Activated T-cell treated with anti-CD3 and anti-CD28 coated beads, Interleukin-2, amount 50 U/mL, for 48 hours (primary cell): ENCODE measurements at places on chromosomes 12 and 14.
A peak's percentile ranks its signal among the peaks of the same experiment; 100 is the strongest.

DNA sequence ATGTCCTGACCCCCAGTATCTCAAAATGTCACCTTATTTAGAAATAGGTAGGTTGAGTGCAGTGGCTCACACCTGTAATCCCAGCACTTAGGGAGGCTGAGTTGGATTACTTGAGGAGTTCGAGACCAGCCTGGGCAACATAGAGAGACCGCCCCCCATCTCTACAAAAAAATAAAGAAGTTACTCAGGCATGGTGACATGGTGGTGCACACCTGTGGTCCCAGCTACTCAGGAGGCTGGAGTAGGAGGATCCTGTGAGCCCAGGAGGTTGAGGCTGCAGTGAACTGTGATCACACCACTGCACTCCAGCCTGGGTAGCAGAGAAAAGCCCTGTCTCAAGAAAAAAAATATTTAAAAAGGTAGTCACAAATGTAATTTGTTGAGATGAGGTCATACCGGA is 27.9 kb upstream of the RBM19 start:
- no peak for DNase-seq

- no peak for DNase-seq
Measured at GRCh38 chr14:97164021-97164420, 366.8 kb downstream of the VRK1 start.

- DNase-seq = peak; percentile 45
Measured at GRCh38 chr14:102525219-102525928, 15.8 kb upstream of the ANKRD9 start.

GRCh38 chr14:31059152-31059924 is 33.2 kb upstream of the STRN3 start:
- no peak for DNase-seq

GRCh38 chr12:7787574-7788293 is 1.5 kb upstream of the NANOG start:
- no peak for DNase-seq

DNA sequence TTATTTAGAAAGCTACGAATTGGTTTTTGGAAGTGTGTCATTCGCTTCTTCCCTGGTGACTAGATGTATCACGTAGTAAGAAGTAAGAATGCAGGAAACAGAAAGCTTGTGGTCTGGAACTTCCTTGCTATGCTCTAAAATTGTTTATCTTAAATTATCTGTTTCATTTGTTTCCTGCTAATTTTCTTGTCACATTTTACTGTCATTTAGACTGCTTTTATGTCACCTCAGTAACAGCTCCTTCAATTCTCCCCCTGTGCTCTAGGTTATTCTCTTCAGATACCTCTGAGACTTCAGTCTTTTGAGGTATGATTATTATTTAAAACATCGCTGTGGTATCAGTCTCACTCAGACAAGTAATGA is 699 bp upstream of the CD69 start:
- DNase-seq = no peak

- DNase-seq = no peak
Measured at GRCh38 chr14:104563191-104563741, 16.3 kb upstream of the C14orf180 start.

DNA sequence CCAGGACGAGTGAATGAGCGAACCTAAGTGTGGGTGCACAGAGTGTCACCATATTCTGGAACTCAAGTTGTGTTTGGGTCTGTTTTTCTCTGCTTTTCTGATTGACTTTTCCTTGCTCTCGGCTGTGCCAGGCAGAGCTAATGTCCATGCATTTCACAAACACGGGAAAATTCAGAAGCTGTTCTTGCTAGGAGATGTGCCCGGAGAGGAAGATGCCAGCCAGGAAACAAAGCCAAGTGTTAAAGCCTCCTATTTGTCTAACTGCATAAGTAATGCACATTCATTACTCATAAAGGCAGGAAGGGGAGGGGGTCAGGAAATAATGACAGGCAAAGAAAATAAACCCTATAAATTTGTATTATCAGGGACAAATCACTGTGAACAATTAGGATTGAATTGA is 250.4 kb upstream of the SFSWAP start:
- DNase-seq = no peak

DNA sequence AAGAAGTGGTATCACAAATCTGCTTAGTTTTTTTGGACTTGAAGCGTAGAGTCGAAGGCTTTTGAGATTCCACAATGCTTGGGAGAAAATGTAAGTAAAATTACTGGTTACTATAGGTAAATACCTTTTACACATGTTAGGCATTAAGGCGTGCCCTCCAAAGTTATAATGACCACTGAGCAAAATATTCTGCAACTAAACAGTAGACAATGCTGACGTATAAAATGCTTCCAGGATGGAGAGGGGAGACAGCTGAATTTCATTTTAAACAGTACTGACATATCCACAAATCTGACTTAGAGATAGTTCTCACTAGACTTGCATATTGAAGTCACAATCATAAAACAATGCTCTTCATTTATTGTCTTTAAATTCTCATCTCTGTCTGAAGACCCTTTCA is 144.5 kb upstream of the DCN start:
- no peak for DNase-seq

DNA sequence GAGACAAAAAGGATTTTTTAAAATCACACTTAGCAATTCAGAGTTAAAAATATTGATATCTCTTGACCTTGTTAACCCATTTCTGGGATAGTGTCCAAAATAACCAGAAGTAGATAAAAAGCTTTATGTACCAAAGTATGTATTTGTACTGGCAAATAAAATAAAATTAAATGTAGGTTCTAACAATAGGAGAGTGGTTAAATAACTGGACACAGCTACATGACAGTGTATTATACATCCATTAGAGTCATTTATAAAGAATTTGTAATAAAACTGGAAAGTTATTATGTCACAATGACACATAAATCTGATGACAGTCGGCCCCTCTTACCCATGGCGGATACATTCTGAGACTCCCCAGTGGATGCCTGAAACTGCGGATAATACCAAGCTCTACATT is 34.0 kb downstream of the BMAL2 start:
- no peak for DNase-seq

GRCh38 chr14:29454026-29454693 is 473.5 kb downstream of the PRKD1 start:
- no peak for DNase-seq
